ENCODE measurements at places on chromosomes 4 and X.

DNA sequence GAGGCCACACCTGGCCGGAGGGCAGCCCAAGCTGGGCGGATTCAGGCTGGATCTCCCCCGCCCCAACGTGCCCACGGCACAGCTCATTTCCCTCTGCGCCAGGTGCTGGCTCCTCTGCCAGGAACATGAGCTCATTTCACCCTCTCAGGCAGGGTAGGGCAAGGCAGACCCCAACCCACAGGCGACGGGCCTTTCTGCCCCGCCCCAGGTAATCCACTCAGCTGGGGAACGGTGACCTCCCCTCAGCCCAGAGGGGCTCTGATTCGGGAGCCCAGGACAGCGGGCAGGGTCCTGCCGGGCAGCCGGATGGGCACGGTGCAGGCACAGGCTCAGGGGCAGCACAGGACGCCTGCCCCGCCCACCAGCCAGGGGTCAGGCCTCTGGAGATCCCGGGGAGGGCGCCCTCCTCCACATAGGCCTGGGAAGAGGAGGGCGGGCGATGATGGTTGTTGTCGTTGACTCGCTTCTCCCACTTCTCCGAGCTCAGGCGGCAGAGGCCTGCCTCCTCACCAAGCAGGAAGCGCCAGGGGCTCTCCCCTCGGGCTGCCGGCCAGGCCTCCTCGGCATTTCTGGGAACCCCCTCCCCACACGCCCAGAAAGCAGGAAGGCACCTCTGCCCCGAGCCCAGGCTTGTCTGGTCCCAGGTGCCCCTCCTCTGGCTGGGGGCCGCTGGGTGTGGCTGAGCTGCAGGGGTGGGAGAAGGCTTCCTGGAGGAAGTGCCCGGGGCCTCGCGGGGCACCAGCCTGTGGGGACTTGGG, 31.1 kb downstream of the TACC3 start:
- peak; percentile 24 for DNase-seq

GRCh38 chr4:27242217-27242616, 381.6 kb downstream of the STIM2 start:
- DNase-seq, result no peak

DNA sequence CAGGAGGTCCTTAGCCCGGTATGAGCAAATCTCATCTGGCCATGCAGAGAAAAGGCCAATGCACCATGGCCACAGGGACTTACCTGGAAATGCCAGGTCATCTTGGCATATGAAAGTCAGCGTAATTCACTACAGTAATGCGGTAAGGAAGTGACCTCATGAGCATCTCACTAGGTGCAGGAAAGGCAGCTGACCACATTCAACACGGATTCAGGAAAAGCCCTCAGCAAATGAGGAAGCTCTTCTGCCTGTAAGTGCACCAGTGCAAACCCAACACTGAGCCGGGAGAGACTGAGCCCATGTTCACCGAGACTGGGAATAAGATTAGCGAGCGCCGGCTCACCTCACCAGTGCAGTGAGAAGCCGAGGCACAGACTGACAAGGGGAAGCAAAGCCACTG, 23.7 kb downstream of the LRPAP1 start:
- no peak for DNase-seq

DNA sequence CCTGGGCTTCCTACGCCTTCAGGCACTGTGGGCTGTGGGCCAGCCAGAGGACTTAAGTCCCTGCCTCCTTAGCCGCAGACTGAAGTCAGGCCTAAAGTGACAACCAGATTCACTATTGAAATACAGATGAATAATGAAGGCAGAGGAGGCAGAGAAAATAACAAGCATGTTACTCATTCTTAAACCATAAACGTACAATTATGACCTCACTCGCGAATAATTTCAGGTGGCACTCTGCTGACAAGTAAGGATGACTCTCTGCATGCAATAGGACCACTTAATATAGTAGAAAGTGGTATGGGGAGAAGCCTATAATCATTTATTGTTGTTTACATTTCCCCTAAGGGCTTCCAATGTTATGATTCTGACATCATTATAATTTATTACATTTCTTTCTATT, 409.2 kb upstream of the FGF13 start:
- no peak for DNase-seq

- DNase-seq, result no peak
These were observed 2.6 kb downstream of the EVC2 start for GRCh38 chr4:5705647-5706320.

DNA sequence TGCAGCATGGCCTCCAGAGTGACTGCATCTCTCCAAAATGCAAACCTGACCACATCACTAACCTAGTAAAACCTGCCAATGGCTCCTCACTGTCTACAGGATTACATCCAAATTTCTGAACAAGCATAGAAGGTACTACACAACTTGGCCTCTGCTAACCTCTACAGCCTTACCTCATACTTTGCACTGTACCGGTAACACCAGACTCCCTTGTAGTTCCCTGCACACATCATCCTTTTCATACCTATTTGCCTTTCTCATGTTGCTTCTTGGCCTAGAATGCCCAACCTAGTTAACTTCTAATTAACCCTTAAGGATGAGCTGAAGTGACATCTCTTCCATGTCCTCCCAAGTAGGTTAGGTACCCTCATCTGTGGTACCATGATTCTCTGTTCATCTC, 33.4 kb upstream of the KCNE5 start:
- DNase-seq, result no peak

GRCh38 chr4:42329421-42329820, 67.9 kb upstream of the SHISA3 start:
- no peak for DNase-seq

GRCh38 chrX:15820106-15821073, 30.1 kb downstream of the ZRSR2 start:
- DNase-seq, result no peak

GRCh38 chr4:54230484-54231418, 1.7 kb downstream of the PDGFRA start:
- DNase-seq, result no peak

DNA sequence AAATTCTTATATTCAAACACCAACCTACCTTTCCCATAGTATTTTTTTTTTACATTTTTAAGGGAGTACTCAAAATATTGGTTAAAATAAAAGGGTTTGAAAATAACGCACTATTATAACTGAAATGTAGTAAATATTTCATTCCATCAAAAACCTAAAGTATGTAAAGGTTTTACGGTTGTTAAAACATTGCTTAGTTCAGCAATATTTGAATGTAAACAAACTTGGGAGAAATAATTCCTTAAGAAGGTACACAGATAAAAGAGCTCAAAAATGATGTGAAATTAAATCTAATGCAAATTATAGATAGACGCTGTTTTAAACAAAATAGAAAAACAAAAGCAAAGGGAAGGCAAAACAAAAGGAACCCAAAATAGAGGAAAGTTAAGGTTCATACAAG, 1476.9 kb downstream of the PCDH18 start:
- DNase-seq, result no peak

DNA sequence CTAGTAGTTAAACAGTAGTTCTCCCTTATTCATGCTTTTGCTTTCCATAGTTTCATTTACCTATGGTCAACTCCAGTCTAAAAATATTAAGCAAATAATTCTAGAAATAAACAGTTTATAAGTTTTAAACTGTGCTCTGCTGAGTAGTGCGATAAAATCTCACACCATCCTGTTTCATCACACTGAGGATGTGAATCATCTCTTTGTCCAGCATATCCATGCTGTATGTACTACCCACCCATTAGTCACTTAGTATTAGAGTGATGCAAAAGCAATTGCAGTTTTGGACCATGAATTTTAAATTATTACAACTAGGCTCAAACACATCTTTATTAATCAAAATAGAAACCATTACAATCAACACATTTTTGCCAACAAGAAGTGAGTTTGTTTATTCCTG, 187.4 kb downstream of the TEX13C start:
- DNase-seq, result no peak

- DNase-seq, result no peak
These were observed 11.0 kb upstream of the CXCL2 start for GRCh38 chr4:74109870-74110605.

DNA sequence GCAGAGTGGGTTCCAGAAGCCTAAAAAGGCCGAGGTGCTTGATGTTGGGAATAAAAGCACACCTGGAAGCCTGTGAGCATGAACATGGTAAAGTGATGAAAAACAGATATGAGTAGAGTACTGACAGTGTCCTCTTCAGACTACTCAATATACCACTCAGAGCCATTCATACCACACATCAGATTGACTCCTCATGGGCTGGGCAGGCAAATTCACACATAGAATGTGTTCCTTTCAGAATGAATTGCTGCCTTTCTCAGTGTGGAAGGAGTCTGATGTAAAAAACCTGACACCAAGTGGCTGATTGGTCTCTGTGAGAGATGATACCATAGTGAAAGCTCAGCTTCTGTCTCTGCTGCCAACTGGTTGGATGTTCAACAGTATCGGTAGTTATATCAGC, 442.7 kb downstream of the RAPGEF2 start:
- no peak for DNase-seq

- no peak for DNase-seq
These were observed 68.4 kb upstream of the RELL1 start for GRCh38 chr4:37754410-37755185.

- DNase-seq, result no peak
These were observed 322.4 kb upstream of the CPEB2 start for GRCh38 chr4:14679906-14680305.

- no peak for DNase-seq
These were observed 306.0 kb downstream of the RPA4 start for GRCh38 chrX:97189668-97190067.

- peak; percentile 6 for DNase-seq
These were observed 109.9 kb upstream of the BCOR start for GRCh38 chrX:40207626-40208025.

DNA sequence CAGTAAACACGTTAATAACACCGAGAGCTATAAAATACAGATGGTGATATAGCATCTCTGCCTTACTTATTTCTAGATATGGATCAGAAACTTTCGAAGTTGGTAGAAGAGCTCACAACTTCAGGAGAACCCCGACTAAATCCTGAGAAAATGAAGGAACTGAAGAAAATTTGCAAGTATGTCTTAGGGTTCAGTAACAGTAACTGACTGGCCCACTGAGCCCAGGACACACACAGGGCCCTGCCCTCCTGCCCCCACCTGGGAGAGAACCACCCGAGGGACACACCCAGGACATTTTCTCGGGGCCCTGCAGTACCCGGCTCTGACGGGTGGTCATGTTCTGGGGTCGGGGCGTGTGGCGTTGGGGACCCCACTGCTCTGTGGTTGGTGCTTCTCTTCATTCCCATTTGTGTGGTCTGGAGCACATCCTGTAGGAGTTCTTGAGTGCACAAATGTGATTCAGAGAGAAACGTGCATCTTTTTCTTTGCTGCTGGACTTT, 1.1 kb downstream of the UVSSA start:
- DNase-seq, result no peak

GRCh38 chr4:154084864-154085263, 296.0 kb upstream of the SFRP2 start:
- no peak for DNase-seq

DNA sequence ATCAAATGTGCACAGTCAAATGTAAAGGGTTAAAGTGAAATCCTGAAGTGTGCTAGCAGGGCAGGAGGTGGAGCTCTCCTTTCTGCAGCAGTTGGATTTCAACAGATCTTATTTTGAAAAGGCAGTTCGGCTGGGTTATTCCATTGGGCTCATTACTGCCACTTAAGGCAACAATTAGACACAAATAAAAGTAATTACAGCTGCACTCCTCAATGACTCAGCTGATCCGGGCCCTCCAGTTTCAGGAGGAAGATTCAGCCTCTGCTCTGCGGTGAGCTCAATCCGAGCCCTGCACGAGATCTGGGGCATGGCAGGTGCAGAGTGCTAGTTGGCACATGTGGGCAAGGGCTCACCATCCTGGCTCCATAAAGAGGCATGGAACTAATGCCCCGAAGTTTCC, 85.4 kb downstream of the PHKA2 start:
- DNase-seq, result no peak

DNA sequence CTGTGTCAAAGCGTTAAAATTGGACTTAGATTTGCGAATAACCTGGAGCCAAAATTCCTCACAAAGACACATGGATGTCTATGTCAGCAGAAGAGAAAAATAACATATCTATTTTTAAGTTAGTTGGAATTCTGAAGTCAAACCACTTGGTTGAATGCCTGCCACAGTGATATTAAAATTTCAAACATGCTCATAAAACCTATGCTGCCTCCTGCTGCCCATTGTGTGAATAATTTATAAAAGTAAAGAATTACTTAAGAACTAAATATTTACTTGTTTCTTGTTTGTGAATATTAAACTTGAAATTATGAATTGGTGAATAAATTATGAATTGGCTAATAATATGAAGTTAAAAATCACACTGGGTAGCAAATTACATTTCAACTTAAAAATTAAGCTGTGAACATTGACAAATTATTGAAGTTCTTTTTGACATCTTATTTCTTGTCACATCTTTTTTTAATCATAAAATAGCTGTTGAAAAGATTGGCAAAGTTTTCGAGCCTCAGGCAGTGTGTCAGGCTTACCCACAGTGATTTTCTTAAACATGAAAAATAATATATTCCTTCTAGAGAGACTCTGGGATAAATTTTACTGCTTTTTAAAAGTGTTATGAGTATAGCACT, 35.4 kb downstream of the FABP2 start:
- DNase-seq, result no peak

DNA sequence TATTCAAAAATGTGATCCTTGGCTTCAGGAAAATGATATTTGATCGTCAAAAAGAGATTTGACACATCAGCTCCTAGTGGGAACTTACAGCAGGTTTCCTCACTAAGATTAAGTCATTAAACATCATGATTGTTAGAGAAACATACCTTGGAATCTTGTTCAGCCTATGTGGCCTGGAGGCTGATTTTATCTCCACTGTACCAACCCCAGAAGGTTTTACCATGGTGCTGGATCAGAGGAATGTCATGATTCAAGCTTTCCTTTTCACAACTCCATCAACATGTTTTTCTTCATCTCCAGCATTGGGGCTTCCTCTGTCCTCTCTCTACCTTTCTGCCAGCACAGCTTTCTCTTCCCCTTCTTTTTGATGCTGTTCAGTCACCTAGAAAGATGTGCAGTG, 68.4 kb upstream of the MID1IP1 start:
- no peak for DNase-seq

DNA sequence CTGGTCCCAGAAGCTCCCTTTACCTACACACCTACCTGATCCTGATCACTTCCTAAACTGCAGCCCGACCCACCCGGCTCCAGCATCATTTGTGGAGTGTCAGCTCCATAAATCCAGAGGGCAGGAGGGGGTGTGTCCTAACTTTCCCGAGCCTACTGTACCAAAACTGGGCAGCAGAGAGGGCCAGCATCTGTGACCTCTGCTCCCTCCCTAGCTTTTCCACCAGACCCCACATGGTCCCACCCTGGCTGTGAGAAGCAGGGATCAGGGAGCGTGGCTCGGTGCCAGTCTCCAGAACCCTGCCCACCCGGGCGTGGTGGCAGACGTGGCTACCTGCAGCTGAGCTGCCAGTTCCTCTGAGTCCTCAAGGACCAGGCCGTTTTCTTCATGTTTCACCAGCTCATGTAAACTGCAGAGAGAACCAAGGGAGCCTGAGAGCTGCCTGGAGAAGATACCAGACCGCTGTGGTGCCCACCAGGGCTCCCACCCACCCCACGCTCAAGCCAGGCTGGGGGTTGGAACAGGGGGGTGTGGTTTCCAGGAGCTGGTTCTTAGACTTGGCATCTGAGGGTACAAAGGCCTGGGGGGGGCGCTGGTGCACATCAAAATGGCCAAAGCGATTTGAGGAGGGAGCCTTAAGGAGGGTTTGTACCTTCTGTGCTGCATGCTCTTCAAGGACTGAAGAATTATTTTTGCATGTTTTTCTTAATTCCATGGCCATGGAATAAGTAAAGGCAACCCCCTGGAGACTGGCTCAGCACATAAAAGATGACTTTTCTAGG, 76.7 kb upstream of the DRD5 start:
- no peak for DNase-seq

Data from stimulated activated CD4-positive, alpha-beta T cell treated with anti-CD3 and anti-CD28 coated beads, Interleukin-4, amount 100 ng/mL, for 1 hour (primary cell).